Hematopoietic multipotent progenitor cell treated with erythropoietin and hydrocortisone succinate and interleukin-3 and kit ligand, for 4 days (in vitro differentiated cells): ENCODE measurements at places on chromosomes 16 and 17.
A peak's percentile ranks its signal among the peaks of the same experiment; 100 is the strongest.

GRCh38 chr16:77820340-77820739 is 32.0 kb downstream of the VAT1L start:
- no peak for DNase-seq

DNA sequence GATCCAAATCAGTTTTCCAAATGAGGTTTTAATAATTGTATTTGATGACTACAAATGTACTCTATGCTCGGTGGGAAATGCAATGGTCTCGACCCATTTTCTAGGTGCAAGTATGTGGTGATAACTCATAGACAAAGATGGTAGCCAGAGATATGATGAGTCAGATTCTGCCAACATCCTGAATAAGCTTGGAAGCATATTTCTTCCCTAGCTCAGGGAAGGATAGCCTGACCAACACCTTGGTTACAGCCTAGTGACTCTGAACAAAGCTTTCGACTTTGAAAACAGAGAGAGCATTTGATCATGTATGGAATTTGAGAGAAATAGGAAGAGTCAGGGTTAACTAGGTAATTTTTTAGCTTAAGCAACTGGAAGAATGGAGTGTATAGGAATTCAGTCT is 128.3 kb upstream of the MYOCD start:
- DNase-seq, result no peak

- DNase-seq, result no peak
Observed at GRCh38 chr17:31412511-31412910, 21.0 kb downstream of the RAB11FIP4 start.

- DNase-seq, result peak; percentile 36
Observed at GRCh38 chr16:8026450-8026849, 563.9 kb downstream of the TMEM114 start.

GRCh38 chr16:12874186-12874585 is 27.2 kb upstream of the SHISA9 start:
- DNase-seq, result no peak

DNA sequence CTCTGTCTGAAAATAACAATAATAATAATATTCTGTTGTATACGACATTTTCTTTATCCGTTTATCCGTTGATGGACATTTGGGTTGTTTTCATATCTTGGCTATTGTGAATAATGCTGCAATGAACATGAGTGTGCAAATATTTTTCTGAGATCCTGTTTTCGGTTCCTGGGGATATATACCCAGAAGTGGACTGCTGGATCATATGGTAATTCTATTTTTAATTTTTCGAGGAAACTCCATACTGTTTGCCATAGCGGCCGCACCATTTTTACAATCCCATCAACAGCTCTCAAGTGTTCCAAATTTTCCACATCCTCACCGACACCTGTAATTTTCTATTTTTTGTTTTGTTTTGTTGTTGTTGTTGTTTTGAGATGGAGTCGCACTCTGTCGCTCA is 5.3 kb upstream of the PRSS41 start:
- no peak for DNase-seq

GRCh38 chr16:84324434-84325262 is 30.0 kb downstream of the WFDC1 start:
- DNase-seq, result no peak

GRCh38 chr17:7834542-7834956 is 532 bp downstream of the KDM6B start:
- no peak for DNase-seq

- no peak for DNase-seq
Observed at GRCh38 chr17:81599719-81600486, 37.0 kb downstream of the NPLOC4 start.

GRCh38 chr16:67451704-67452435 is 20.9 kb downstream of the HSD11B2 start:
- no peak for DNase-seq

DNA sequence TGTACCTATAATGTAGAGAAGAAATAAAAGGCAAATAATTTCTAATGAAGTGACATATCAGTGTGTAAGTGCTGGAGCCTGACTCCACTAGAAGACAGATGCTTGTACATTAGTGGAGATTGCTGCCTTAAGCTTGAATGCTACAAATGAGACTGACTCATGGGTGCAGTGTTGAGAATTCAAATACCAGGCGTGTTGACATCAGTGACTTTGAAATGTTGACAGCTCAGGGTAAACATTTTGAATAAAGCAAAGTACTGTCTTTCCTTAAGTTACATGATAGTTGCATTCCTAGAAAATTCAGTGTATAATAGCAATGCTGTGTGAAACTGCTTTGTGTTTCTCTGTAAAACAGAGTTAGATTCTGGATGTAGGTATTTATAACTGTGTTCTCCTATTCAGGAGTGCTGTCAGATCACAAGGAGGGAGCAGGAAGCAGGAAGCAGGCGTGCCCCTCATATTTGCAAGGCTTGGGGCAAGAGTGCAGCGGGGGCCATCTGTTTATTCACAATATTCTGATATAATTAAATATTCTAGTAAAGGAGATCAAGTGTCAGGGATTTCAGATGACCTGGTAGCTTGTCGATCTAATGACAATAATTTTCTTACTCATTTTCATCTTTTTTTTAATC is 119.0 kb downstream of the SPECC1 start:
- no peak for DNase-seq

GRCh38 chr17:38881600-38882191 is 11.8 kb downstream of the LASP1 start:
- peak; percentile 94 for DNase-seq

DNA sequence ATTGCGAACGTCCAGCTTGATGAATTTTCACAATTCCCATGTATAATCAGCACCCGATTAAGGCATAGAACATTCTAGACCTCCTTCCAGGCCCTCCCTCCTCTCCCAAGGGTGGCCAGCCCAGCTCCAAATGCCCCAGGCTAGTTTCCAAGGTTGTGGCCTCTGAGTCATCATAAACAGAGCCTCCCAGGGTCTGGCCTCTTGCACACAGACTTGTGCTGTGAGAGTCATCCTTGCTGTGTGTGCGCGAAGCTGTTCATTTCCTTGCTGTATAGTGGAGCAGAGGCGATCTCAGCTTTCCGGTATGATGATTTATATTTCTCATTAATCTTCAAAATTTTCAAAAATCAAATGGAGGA is 20.5 kb upstream of the JPH3 start:
- no peak for DNase-seq

- no peak for DNase-seq
Observed at GRCh38 chr16:87126403-87127025, 190.7 kb downstream of the C16orf95 start.

DNA sequence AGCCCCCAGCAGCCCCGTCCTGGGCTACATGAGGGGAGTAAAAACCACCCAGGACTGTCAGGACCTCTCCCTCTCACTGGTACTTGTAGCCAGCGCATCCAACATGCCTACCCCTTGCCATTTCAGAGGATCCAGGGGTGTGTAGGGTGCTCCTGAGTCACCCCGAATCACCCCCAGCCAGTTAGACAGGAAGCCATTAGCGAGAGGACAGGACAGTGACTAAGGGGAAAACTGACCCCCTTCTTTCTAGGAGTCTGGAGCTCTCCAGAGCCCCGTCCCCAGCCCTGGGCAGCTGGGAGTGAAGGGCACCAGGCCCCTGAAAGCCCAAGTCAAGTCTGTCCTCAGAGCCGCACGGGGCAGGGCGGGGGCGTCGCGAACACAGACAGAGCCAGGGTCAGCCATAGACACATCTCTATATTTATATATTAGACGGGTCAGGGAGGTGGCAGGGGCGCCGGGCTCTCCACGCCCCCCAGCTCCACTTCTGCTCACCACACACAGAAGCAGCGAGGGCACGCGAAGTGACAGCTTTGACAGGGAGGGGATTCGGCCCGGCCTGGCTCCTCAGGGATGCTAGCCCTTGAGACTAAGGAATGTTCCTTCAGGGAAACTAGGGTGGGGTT is 485 bp upstream of the GDPD3 start:
- DNase-seq, result no peak

DNA sequence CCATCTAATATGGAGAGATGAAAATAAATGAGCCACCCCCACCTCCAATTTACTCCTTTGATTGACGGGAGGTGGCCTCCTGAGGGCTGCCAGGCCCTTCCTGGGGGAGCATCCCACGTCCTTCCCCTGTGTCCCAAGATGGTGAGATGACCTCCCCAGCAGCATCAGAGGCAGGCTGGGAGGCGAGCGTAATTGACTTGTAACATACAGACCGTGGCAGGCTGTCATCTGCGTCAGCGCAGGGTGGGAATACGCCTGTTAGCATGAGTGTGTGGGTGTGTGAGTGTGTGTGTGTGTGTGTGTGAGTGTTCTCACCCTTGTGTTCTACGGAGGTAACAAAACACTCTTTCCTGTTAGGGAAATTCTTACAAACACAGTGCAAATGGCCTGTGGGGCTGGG is 156.9 kb upstream of the CIBAR2 start:
- no peak for DNase-seq

- no peak for DNase-seq
Observed at GRCh38 chr17:68780596-68780995, 174.6 kb downstream of the ABCA8 start.

GRCh38 chr17:49180303-49180702 is 30.1 kb downstream of the GNGT2 start:
- DNase-seq, result peak; percentile 74

GRCh38 chr17:7889166-7889955 is 772 bp downstream of the CHD3 start:
- DNase-seq, result peak; percentile 97

DNA sequence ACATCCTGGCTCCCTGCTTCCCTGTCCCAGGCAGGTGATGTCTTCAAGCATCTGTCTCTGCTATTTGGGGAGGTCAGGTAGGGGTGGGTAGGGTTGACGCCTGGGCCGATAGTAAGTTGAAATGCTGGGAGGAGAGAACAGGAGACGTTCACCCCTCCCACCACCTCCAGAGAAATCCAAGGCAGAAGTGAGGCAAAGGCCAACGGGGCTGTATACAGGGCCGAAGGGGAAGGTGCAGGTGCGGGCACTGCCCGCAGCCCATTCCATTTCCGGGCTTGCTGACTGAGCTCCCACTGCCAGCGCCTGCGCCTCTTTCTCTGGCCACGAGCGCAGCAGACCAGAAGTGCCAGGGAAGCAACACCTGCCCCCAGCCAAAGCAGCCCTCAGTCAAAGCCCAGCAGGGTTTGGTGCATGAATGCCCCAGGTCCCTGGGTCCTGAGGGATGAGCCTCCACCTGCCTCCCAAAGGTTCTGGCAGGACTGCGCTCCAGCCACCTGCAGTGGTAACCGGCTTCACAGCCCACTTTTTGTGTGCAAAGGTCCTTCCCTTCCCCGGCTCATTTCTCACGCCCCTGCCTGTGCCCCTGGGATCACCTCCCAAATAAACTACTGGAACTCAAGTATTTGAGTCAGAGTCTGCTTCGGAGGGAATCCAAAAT is 127.6 kb upstream of the TNRC6C start:
- no peak for DNase-seq

DNA sequence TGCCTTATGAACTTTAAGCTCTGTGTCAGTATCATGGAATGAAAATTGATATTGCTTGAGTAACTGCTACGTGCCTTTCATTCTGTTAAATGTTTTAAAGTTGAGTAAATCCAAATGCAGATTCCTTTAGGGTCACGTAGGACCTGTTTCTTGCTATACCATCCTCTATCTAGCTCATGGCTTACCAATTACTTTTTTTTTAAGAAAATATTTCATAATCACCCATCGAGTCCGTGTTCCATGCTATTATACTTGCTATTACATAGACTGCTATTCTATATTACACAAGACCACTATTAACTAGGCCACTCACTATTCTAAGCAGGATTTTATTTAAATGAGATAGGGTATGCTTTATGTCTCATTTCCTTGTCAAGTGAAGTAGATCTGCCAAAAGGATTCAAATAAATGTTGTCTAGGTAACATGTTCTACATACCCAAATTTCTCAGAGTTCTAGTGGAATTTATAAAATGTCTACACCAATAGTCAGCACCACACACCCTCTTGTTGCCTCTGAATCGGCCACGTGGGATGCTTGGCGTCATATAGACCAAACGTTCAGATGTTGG is 11.9 kb downstream of the ANKFN1 start:
- DNase-seq, result no peak

DNA sequence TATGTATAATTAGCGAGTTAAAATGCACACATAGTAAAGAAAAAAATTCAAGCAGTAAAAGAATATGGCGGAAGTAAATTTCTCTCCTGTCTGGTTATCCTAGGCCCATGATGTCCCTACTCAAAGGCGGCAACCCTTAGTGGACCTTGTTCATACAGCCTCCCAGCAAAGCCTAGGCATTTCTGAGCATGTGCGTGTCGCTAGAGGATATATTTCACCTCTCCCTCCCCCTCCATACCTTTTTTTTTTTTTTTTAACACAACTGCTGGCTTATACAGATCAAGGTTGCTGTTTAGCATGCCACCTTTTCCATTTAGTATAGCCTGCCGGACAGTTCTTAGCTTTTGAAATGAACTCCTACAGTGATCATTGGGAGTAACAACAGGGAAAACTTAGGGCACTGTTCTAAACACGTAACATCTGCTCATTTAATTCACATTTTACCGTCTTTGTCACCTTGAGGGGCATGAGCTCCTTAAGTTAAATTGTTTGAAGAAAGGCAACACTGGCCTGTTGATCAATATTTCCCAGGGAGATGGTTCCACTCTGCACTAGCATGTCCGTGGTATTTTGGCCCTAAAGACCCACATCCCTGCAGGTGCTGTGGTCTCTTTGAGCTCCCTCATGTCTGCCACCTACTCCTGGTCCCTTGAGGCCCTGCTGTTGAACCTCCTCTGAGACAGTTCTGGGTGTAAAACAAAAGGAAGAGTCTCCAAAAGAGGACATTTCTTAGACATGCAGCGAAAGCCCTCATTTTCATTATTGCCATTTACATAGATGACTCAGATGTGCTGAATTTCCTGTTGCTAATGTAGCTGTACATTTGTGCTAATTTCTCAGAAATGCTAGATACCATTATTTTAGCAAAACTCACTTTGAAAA is 4.1 kb upstream of the TNFRSF13B start:
- DNase-seq, result no peak

DNA sequence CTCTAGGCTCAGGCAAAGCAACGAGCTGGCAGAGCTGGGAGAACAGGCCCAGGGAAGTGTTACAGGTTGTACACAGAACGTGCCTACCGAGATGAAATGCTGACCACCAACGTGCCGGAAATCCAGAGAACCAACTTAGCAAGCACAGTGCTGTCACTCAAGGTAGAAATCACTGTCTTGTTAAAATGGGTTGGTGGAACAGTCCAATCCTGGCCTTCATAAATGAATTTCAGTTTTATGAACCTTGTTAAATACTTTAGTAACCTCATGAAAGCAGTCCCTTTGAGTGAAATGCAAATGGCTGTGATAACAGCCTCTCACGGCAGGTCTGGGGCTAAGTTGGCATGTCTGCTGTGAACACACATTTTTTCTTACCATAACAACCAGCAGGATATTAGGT is 29.0 kb downstream of the ETV4 start:
- no peak for DNase-seq

DNA sequence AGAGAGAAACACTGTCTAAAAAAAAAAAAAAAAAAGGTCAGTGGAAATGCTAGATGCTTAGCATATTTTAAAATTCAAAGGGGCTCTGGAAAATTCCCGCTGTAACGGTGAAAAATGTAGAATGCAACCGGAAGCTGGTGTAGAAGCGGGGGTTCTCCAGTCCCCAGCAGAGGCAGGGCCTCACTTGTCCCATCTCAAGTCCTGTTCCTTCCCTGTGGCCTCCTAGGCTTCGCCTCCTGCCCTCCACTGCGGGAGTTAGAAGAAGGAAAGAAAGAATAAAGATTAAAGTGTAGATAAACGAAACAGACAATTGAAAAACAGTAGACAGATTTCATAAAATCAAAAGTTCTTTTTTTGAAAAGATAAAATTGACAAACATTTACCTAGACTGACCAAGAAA is 14.8 kb upstream of the ZNF287 start:
- DNase-seq, result no peak
